ENCODE measurements at places on chromosomes 12 and 14.
A peak's percentile ranks its signal among the peaks of the same experiment; 100 is the strongest.

- DNase-seq = peak; percentile 41
Measured at GRCh38 chr12:47216150-47216677, 136.5 kb upstream of the AMIGO2 start.

GRCh38 chr14:90714811-90715210 is 101.4 kb downstream of the TTC7B start:
- DNase-seq = no peak

DNA sequence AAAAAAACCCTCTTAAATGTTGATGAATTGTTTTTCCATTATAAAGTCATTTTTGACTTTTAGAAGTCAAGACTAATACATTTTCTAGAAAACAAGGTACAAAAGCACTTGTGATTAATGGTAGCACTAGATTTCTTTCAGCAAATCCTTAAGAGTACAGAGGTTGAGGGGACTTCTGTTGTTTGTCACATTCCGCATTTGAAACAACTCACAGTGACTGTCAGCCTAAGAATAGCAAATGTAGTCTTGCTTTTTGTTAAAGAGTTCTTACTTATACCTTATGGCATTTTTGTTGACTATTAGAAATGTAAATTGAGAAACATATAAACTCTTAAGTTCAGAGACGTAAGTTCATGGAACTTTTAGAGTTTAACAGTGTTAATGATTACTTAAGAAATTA is 16.4 kb downstream of the YARS2 start:
- no peak for DNase-seq

GRCh38 chr12:53591301-53592206 is 34.6 kb downstream of the ATF7 start:
- no peak for DNase-seq

DNA sequence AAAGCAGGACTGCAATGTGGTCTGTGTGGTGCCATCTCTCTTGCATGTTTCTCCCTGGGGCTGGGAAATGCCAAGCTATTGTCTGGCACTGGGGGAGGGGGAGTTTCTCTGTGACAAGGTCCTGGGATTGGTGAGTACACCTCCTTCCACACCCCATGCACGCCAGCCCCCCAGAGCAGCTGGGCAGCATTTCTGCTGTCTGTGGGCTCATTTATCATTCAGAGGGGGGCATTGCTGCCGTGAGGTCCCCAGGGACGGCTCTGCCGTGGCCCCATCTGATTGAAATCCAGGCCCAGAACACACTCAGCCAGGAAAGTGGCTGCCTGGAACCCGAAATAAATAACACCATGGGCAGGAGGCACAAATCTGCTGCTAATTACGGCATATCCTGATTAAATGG is 12.6 kb upstream of the FAM222A start:
- no peak for DNase-seq
